ENCODE measurements at places on chromosomes 5 and 9.

GRCh38 chr9:136532799-136533774 is 12.8 kb downstream of the NOTCH1 start:
- no peak for DNase-seq

- DNase-seq, result no peak
Observed at GRCh38 chr5:139745132-139745799, 50.3 kb upstream of the PSD2 start.

DNA sequence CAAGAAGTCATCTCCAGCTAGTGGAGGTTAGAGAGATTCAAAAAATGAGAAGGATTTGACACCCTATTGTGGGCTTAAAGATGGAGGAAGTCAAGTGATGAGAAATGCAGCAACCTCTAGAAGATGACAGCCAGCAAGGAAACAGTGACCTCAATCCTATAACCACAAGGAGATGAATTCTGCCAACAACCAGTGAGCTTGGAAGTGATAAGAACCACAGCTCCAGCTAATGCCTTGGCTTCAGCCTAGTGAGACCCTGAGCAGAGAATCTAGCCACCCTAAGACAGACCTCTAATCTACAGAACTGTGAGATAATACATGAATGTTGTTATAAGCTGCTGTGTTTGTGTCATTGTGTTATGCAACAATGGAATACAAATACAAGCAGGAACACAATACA is 262.4 kb downstream of the GRIA1 start:
- DNase-seq, result no peak

DNA sequence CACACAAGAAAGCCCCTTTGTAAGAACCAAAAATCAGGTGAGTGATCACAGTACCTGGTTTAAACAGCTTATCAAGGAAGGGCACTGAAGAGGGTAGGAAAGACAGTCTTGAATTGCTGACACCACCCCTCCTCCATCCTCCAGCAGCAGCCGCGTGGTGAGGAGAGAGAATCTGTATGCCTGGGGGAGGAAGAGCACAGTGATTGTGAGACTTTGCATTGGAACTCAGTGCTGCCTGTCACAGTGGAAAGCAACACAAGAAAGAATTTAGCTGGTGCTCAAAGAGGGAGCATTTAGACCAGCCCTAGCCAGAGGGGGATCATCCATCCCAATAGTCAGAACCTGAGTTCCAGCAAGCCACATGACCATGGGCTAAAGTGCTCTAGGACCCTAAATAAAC is 11.6 kb upstream of the STX17 start:
- DNase-seq, result no peak

DNA sequence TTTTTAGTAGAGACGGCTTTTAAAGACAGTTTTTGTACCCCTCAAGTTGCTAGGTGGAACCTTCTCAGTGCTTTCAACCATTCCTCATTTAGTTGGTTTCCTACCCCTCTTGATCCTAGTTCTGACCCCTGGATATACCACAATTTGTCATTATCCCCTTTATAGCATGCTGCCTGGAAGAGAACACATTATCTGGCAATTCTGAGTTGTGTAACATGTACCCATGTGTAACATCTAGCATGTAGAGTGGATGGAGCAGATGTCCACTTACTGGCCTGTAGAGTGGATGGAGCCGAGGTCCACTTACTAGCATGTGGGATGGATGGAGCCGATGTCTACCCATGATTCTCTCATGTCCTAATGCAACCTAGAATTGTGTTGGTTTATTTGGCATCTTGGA is 7.5 kb downstream of the SLC36A1 start:
- DNase-seq, result no peak

DNA sequence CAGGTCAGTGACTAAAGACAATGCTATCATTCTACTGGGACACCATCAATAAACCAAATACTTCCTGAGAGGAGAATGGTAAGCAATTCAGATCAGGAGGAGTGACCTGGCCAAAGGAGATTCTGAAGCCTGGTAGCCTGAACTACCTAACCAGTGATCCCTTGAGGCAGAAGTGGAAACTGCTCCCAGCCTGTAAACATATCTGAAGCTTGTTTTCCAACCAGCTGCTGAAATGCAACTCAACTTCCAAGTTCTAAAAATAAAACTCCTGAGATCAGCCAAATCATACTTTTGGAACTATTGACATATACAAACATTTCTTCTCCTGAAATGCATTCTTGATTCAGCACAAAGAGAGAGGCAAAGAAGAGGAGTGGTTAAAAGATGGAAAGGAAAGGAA is 204.1 kb downstream of the EBF1 start:
- no peak for DNase-seq

DNA sequence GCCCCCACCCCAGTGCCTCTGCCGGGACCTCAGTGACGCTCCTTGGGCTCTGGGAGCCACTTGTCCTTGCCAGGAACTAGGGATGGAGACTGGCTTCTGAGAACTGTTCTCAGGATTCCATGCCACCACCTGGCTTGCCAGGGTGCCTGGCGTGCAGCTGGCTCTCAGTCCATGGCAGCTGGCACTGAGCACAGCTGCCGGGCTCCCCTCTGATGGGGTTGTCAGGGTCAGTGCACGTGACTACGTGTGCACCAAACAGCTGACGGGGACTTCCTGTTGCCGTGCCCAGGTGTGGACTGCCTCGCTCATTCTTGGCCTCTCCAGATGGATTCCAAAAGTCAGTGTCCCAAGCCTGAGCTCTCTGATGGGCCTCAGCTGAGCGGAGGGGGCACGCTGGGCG is 9.4 kb downstream of the KCNT1 start:
- DNase-seq, result no peak

- no peak for DNase-seq
Observed at GRCh38 chr5:93601802-93602155, 18.8 kb downstream of the NR2F1 start.

DNA sequence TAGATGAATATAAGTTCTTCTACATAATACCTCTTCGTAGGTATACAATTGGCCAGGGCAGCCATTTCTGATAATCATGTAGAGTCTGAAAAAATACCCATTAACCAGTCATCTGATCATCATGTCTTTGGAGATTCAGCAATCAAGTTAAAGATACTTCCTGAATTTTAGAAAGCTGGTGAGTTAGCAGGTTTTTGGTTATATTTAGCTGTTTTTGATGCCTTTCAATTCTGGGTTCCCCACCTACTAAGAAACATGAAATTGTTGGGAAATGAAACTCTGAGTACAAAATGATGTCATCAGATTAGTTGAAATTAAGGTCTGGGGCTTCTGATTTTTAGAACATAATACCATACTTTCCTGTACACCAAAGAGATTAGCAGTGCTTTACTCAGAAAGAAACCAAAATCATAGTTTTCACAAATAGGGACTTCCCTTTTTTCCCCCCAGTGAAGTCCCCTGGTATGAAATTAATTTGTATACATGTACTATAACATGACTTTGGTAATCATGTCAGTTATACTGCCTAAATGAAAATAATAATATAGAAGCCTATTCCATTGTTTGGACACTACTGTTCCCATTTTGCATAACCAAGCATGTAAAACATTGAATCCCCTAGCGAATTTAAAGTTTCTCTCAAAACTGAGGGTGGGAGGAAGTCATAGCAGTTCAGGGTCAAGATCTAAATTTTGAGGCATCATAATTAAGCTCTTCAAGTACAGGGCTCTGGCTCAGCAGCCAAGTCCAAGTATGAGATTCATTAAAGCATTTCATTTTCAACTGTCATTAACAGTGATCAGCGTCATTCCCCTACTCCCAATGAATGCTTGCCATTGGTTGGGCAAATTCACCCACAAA is 17.9 kb downstream of the PRLR start:
- peak; percentile 36 for DNase-seq
